Naive thymus-derived CD4-positive, alpha-beta T cell (primary cell): ENCODE measurements at places on chromosomes 12 and 14. TPM values are rescaled to one million over a fixed set of nuclear protein-coding genes. Genes with fewer than 3 reads are reported as not detected.
A peak's percentile ranks its signal among the peaks of the same experiment; 100 is the strongest.

DNA sequence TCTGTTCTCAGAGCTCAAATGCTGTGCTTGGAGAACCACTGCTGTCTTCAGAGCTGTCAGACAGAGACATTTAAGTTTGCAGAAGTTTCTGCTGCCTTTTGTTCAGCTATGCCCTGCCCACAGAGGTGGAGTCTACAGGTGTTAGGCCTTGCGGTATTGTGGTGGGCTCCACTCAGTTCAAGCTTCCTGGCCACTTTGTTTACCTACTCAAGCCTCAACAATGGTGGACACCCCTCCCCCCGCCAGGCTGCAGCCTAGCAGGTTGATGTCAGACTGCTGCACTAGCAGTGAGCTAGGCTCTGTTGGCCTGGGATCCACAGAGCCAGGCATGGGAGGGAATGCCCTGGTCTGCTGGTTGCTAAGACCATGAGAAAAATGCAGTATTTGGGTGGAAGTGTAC, 323.8 kb downstream of the BCAT1 start:
- DNase-seq = no peak

- no peak for DNase-seq
Measured at GRCh38 chr14:61281948-61282275, 774 bp upstream of the TMEM30B start.

The C14orf93 gene
- 8.7 and 12.1 TPM in 2 replicates for total RNA-seq

GRCh38 chr12:31876568-31877424, 82.4 kb upstream of the RESF1 start:
- DNase-seq = no peak

DNA sequence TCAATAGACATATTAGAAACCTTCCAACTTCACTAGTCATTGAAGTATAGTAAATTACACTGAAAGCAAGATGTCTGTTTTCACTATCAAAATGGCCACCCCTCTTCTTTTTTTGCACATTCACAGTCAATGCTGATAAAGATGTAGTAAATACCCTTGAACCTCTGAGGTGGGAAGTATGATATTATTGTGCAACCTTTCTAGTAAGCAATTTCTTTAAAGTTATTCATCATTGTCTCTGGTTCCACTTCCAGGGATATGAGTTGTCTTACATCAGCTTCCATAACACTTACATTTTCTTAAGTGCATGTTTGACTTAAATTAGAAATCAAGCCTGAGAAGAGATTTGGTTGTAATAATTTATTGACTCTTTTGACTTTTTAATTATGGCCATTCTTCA, 453.9 kb upstream of the MGAT4C start:
- no peak for DNase-seq

The SOAT2 gene
- total RNA-seq = 0.69 TPM

- DNase-seq = no peak
Measured at GRCh38 chr12:83097643-83098342, 411.1 kb downstream of the TMTC2 start.

DNA sequence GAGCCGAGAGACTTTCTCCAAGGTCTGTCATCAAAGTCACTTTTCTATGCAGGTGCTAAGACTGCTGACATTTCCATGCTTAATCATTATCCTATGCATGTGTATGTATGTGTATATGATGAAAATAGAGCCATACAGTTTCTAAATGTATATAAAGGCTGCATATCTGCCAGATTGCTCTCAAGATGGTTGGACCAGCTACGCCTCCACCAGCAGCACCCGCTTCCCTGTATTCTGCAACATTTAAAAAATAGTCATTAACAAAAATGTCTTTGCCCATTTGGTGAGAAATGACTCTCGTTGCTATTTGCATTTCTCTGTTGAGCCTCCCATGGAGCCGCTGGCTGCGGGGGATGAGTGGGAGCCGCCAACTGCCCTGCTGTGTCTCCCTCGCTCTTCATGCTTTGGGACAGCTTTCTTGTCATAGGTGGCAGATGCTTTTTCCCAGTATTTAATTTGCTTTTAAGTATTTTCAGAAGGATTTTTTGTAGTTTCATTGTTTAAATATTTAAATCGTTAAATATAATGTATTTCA, 54.7 kb downstream of the DYNC1H1 start:
- no peak for DNase-seq

The ALDH6A1 gene
- 13.9 and 19.2 TPM in 2 replicates for total RNA-seq

- no peak for DNase-seq
Measured at GRCh38 chr14:79534703-79535353, 676.5 kb downstream of the DIO2 start.

The LIN7A gene
- total RNA-seq = 0.27 and 0.79 TPM in 2 replicates

DNA sequence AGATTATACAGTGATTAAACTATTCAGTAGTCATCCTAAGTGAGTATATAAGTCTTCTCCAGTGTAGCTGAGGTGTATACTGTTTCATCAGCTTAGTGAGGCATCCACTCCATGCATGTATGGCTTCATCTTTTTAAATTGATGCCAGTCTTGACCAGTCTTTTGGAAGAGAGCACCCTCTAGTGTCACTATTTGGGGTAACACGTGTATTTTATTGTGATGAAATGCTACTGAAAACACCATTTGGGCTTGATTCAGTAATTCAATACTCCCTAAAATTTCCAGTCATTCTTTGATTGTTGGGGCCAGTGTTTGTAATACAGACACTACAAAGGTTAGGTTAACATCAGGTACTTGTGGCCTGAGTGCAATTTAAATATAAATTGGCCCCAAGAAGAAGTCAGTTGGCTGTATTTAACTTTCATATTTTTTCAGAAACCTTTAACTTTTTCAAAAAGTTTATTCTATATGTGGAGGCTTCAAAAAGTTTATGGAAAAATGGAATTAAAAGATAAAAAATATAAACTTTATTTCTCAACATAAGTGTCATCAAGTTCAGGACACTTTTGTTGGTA, 35.3 kb downstream of the MIPOL1 start:
- DNase-seq = no peak

The RFX4 gene
- not detected for total RNA-seq

DNA sequence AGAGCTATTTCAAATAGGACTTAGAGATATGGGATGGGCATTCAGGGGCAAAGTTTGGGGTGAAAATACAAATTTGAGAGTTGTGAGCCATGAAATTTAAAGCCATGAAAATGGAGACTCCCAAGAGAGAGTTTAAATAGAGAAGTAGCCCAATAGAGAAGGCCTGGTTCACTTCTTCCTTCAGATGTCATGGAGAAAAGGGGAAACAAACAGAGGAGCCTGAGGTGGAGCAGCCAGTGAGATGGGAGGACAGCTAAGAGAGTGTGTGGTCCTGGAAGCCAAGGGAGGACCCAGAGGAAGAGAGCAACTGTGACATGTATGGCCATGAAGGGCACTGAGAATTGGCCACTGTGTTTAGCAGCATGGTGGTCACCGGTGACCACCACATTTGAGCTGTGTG, 12.3 kb upstream of the DYNLL1 start:
- DNase-seq = no peak

DNA sequence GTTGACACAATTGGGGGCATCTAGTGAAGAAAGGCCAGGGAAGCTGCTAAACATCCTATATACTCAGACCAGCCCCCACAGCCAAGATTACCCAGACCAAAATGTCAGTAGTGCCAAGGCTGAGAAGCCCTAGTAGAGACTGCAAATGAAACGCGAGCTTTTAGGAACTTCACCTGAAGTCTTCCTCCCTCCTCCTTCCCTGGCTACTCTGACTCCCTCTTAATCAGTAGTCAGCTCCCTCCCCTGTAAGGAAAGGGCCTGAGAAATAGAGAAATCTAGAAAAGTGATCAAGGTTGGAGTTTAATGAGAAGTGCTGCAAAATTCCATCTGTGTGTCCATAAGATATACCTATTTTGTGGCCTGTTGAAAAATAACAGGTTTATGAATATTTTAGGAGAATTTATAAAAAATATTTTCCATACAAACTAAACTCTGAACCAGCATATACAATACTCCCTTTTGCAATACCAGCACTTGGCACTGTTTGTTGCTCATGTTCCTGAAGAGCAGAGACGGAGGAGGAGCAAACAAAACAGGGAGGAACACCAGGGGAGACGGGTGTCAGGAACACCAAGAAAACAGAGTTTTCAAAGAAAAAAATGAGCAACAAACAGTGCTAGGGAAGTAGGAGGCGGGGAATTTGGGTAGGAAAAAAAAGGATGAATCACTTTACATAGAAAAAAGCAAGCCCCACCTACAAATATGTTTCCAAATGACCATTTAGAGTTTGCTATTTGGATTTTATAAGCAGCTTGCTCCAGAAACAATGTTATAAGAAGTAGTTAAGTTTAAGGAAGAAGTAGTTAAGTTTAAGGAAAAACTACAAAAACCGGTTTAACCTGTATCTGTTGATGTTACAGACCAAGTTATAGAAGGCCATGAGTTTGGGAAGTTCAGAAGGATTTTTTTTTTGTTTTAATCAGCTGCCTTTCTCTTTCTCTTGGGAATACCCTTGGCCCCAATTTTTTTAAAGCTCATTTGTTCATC, 282.1 kb upstream of the GRIP1 start:
- DNase-seq = no peak

The SSTR1 gene
- total RNA-seq = not detected

DNA sequence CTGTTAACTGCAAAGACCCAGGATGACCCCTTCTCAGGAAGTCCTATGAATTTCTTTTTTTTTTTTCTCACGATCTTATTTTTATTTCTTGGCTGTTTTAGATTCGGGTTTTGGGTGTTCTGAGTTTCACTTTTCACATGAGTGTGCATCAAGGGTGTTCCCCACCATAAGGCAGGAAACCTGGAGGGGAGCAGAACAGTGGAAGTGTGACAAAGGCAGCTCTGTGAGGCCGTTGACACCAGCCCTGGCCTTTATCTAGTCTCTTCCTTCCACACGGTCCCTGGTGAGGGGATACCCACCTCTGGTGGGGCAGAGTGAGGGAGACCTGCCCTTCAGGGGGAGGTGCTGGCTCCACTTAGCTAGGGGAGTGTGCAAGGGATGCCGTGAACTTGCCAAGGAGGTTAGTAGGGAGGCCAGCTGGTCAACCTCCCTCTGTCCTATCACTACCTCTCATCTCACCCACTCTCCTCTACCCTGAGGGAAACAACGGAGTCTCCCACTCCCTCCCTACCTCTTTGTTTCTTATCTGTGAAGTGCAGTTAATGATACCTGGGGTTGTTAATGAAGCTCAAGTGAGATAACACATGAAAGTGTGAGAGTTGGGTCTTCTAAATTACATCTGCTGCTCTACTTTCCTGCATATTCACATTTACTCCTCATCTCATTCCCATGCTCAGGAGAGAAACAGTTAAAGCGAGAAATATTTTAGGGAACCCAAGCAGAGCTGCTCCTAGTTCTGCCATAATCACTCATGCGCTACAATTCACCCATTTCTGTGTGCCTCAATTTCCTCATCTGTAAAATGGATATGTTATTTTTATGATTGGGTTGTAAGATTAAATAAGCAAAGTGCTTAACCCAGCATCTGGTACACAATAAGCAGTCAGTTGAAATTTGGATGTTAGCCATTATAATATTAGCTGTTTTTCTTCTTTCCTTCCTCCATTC, 4.4 kb upstream of the GALNT6 start:
- no peak for DNase-seq

The GPRC5D gene
- not detected for total RNA-seq

The MIP gene
- total RNA-seq = not detected

The KRT83 gene
- not detected for total RNA-seq

DNA sequence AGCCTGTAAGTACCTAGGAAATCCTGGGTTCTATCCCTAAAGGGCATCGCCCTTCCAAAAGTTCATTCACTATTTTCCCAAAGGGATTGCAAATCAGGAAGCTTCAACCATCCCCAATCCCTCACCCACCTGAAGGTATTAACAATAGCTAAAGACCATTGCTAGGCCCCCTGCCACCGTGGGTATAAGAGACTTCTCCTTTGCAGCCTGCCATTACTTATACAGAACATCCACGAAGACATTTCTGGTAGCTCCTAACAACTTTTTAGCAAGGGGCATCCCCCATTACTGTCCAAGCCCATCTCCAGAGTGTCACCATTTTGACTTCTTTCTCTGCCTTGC, 384 bp upstream of the SMUG1 start:
- DNase-seq = no peak

DNA sequence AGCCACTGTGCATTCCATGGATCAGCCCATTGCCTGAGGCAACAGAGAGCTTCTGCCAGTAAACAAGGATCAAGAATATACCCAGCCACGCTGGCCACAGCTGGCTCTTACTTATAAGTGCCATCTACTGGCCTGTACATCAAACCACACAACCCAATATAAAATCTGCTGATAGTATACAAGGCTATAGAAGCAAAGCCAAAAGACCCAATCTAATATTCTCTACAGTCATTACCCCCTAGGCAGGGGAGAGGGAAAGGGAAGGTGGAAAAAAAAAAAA, 4.4 kb upstream of the FAM186B start:
- no peak for DNase-seq

GRCh38 chr12:32273712-32274111, 125.6 kb upstream of the FGD4 start:
- DNase-seq = peak; percentile 43
